NCI-H1436 treated with DMSO at 0.1 percent for 48 hours (cell line): ENCODE measurements at places on chromosomes 2 and 18.

DNA sequence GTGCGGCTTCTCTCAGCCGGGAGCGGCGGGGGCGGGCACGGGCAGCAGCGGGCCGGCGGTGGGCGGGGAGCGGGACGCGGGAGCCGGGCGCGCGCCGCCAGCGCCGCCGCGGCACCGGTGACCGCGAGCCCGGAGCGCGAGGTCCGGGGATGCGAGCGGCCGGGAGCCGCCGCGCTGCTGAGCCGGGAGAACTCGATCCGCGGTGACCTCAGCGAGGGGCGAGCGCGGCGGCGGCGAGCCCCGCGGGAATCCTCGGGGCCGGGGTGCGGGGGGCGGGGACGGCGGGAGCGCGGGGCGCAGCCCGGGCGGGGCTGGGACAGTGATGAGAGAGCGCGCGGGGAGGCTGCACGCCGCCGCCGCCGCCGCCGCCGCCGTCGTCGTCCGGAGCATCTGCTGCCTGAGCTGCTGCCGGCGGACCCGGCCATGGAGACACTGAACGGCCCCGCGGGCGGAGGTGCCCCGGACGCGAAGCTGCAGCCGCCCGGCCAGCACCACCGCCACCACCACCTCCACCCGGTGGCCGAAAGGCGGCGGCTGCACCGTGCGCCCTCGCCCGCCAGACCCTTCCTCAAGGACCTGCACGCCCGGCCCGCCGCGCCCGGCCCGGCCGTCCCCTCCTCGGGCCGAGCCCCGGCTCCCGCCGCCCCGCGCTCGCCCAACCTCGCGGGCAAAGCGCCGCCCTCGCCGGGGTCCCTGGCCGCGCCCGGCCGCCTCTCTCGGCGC, at the start of gene MTCL1:
Gene MTCL1, plus strand, starts transcription at position 319 of the 723 bp plus-strand sequence. Its CDS starts 105 bp downstream, at position 424.
- no peak for DNase-seq

- no peak for DNase-seq
These were observed 13.4 kb downstream of the COLEC12 start for GRCh38 chr18:486929-487740.

GRCh38 chr2:8595811-8596600, 85.8 kb upstream of the ID2 start:
- no peak for DNase-seq

DNA sequence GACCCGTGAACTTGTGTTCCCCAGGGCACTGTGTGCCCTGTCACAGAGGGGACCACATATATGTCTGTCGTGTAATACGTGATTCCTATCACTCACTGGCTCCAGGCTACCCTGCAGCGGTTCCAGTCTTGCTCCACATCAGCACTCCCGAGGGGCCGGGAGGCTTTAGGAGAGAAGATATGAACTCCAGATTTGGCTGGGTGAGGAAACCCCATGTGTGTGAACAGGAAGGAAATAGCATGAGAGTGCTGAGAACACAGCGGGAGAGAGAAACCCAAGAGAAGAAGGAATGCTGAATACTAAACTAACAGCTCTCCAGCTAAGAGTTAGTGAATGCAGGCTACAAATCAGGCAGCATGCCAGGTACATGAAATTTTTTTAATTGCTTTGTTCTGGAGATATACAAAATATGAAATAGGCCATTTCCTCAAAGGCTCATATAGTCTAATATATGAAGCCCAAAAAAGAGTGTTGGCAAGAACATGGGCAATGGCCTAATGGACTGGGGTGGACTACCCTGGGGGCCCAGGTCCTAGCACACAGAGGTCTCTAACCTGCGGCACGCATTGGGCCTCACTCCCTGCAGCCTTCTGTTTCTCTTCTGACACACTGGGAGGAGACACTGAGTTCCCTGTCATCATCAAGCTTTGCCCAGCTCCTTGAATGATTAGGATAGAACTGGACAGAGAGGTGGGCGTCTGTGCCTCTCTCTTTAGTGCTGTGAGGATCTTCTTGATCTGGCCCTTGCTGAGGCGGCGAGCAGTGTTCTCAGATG, 372.8 kb upstream of the RAB6C start:
- DNase-seq: no peak

- DNase-seq: no peak
These were observed 5.4 kb downstream of the MPPE1 start for GRCh38 chr18:11902522-11903292.

DNA sequence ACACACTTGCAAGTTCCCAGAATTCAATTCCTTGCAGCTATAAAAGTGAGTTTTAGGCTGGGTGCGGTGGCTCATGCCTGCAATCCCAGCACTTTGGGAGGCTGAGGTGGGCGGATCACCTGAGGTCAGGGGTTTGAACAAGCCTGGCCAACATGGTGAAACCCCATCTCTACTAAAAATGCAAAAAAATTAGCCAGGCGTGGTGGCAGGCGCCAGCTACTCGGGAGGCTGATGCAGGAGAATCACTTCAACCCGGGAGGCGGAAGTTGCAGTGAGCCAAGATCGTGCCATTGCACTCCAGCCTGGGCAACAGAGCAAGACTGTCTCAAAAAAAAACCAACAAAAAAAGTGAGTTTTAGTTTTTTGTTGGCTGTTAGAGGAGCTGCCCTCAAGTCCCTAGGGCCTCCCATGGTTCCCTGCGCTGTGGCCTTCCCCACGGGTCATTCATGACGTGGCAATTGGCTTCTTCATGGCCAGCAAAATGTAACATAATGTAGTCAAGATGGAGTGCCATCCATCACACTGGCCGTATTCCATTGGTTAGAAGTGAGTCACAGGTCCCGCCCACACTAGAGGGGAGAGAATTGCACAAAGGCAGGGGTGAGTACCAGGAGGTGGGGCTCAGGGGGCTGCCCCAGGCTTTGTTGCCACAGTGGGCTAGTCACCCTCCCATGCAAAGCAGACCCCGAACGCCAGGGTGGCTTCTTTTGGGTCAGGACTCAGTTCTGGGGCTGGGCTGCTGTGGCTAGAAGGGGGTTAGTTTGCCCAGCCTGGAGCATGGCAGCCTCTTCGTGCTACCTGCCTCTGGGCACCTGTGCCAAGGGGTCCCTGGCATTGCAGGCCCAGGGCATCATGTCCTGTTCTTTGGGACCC, 37.7 kb upstream of the INHBB start:
- no peak for DNase-seq

GRCh38 chr2:236764716-236765115, 195.1 kb downstream of the ACKR3 start:
- DNase-seq: no peak

GRCh38 chr2:64349131-64349530, 104.8 kb upstream of the LGALSL start:
- no peak for DNase-seq

GRCh38 chr2:199465390-199465789, 7.7 kb upstream of the SATB2 start:
- no peak for DNase-seq

DNA sequence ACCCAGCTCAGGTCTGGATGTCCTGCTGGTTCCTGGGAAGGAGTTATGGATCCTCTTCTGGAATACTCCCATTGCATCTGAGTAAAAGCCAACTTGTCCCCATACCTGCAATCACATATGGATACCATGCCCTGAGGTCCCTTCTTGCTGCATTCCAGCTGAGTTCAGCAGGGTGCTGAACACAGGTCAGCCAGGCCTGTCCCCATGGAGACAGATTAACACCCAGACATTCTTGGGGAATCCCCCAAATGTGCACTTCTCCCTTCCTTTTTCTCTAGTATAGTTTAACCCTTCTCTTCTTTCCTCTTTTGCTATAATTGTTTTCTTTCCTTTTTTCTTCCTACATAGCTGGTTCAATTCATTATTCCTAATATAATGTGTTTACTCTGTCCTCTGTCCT, 799.6 kb upstream of the HS6ST1 start:
- DNase-seq: no peak

DNA sequence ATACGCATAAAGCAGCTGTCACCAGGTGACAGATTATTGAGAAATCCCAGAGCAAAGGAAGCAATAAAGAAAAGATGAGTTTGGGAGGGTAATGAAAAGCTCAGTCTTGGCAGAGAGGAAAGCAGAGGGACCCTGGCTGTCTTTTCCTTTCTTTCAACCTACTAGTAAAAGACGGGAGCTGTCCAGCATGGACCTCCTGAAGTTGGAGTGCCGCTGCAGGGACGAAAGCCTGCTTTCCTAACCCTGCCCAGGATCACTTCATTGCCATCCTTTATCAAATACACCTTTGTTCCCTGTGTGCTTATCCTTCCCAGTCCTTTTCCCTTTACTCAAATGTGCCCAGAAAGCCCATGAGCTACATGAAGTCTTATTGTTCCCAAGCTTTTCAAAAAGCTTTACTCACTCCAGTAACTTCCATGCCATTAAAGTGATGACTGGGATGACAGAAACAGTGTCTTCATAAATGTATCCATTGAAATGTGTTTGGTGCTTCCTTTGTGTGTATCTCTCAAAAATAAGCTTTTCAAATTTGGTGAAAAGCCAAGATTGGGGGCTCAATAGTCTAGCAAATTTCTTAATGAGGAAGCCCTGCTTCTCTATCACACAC, 3.7 kb upstream of the SPR start:
- no peak for DNase-seq

DNA sequence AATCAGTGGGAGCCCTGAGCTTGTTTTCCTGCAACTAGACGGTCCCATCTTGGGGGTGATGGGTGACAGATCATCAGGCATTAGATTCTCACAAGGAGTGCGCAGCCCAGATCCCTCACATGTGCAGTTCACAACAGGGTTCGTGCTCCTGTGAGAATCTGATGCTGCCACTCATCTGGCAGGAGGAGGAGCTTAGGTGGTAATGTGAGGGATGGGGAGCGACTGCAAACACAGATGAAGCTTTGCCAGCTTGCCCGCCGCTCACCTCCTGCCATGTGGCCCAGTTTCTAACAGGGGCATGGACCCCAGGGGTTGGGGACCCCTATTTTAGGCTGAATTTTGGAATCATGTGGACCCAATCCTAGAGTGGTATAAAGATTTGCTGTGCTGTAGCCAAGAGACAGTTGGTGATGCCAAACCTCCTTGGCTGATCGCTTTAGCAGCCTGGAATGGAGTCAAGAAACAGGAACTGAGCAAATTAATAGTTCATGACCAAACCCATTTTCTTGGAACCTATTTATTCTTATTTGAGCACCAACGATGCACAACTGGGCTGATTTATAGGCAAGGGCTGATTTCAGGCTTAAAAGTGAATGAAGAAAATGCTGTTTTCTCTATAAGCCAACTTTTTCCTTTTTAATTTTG, 25.7 kb downstream of the LPIN1 start:
- DNase-seq: no peak

DNA sequence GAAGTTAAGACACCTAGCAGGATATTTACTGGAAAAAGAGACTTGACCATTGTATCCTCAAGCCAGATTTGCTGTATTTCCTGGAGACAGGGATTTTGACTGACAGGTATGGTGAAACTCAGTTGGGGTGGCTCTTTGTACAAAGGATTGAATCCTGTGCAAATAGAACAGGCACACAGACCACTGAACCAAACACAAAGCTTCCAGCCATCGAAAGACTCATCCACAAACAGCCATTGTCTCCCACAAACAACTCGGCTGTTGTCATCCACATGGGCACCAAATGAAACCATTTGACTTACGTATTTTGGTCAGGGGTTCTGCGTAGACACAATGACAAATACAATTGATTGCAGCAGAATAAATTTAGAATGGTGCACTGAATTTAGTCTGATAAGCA, 15.9 kb downstream of the RNF152 start:
- DNase-seq: no peak

DNA sequence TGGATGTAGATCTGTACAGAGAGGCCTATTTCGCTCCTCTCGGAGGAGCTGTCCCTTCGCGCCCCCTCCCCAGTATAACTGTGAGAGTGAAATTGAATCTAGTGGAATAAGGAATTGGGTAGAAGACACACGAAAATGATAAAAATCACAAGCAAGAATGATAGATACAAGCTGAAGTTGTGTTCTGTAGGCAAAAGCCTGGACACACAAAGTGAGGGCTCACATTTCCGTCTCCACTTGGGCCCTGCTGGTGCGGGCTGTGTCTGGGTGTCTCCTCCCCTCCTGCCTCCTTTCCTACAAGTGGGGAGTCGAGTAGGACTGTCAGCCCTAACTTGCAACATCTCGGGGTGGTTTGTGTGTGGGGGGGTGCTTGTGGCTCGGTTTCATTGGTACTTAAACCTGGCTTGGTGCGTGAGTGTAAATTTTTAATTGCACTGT, 457 bp upstream of the SP9 start:
- DNase-seq: no peak

GRCh38 chr18:73719611-73720010, 428.0 kb downstream of the FBXO15 start:
- no peak for DNase-seq

GRCh38 chr18:32896776-32897547, 124.1 kb upstream of the KLHL14 start:
- no peak for DNase-seq

GRCh38 chr2:97739893-97740245, 26.5 kb downstream of the ZAP70 start:
- no peak for DNase-seq

GRCh38 chr2:120820953-120821279, 85.2 kb downstream of the GLI2 start:
- no peak for DNase-seq

DNA sequence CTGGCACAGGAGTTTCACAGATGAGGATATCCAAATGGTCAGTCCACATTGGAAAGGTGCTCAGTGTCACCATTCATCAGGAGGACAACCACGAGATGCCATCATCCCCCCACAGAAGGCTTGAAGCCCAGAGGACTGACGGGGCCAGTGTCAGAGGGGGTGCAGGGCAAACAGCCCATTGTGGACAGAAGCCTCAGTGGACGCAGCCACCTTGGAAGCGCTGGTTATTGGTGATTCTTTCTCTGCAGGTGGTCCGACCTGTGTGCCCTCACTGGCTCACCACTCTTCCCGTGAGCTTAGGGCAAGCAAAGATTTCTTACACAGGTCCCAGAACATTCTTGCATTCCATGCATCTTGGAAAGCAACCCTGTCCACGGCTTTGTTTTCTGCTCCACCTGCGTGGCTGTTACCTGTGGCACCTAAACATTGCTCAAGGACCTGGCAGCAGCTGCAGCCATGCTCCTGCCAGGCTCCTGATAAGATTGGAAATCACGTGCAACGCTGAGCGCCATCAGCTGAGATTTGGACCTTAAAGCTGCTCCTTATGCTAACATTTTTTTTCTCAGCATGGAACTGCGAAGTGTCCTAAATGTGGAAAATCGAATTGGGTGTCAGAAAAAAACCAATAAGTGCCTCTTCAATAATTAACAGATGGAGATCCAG, 110.9 kb upstream of the CTDP1 start:
- DNase-seq: no peak
